ENCODE measurements at places on chromosomes 1 and 21.
A peak's percentile ranks its signal among the peaks of the same experiment; 100 is the strongest.

GRCh38 chr1:39720094-39720999 is 18.3 kb upstream of the PPIE start:
- peak; percentile 58 for DNase-seq

DNA sequence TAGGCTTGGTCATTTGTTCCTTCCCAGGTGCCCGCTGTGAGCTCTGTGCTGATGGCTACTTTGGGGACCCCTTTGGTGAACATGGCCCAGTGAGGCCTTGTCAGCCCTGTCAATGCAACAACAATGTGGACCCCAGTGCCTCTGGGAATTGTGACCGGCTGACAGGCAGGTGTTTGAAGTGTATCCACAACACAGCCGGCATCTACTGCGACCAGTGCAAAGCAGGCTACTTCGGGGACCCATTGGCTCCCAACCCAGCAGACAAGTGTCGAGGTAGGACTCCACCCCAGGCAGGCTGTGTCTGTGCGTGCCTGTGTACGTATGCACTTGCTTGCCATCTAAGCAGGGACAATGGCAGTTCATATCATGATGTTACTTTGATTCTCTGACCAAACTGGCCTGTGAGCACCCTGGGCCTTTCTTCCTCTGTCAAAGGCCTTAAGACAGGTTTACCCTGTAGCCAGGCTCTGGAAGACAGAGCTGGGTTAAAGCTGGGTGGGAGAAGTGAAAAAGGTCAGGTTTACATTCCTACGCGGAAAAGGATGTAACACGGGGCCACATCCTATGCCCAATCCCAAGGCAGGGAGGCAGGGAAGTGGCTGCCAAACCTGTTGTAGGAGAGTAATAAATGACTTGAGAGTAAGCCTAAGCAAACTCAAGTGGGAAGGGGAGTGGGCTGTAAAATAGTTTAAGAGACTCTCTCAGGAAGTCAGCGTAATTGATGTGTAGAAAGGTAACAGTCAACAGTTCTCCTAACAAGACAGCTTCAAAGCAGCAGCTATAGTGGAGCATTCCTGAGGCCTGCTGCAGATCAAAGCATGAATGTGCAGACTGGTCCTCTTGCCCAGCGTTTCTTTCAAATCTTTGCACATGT is 42.5 kb downstream of the LAMC2 start:
- DNase-seq: no peak

DNA sequence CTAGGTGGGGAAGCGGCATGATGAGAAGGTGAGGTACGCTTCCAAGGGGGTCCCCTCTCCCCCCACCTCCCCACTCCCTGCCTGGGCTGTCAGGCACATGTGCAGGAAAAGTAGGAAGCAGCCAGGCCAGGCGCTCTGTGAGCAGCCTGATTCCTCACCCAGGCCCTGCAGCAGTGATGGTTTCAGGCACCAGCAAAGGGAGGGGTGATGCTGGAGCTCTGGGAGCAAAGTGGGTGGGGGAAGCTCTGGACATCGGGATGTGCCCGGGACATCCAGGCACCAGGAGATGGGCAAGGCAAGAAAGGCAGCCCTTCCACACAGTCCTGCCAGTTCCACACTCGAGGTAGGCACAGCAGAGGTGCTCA is 106.1 kb downstream of the CRYAA start:
- DNase-seq: no peak

- DNase-seq: no peak
Observed at GRCh38 chr1:155329980-155330598, 9.4 kb downstream of the RUSC1 start.

GRCh38 chr1:24410750-24411149 is 2.8 kb downstream of the STPG1 start:
- DNase-seq: no peak

GRCh38 chr1:28341591-28341990 is 12.8 kb downstream of the MED18 start:
- DNase-seq: no peak

DNA sequence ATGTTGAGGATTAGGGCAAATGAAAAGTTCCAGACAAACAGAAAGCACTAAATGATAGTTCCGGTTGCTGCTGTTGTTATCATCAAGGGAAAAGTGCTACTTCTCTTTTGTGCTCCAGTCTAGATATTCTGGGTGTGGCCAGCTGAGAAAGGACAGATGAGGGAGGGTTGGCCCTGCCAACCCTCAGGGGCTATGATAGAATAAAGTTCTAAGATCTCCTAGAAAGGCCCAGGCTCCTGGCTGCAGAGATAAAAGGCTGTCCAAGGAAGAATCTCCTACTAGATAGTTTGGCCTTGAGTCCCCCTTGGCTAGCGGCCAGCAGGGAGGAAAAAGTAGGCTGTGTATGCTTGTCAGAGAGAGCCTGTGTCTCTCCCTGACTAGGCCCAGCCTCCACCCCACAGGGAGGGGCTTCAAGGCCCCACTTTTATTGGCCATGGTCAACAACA is 31.5 kb downstream of the RIMS3 start:
- DNase-seq: no peak

- DNase-seq: no peak
Observed at GRCh38 chr1:11806307-11806936, 431 bp downstream of the CLCN6 start.

DNA sequence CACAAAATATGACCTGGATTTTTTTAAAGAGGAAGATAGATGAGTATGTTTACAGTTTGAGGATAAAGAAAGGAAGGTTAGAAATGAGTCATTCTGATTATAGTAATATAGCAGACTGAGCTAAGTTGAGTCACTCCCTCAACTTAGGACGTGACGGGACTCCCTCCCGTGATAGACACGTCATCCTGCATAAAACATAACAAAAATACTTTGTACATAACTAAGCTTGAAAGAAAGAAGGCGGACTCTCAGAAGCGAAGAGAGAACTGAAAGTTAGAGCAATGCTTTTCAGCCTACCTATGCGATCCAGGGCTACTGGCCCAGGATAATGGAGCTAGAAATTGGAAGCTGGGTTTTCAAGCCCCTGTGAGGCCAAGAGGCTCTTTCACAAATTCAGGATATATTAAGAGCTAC is 53.0 kb upstream of the DESI2 start:
- DNase-seq: no peak

DNA sequence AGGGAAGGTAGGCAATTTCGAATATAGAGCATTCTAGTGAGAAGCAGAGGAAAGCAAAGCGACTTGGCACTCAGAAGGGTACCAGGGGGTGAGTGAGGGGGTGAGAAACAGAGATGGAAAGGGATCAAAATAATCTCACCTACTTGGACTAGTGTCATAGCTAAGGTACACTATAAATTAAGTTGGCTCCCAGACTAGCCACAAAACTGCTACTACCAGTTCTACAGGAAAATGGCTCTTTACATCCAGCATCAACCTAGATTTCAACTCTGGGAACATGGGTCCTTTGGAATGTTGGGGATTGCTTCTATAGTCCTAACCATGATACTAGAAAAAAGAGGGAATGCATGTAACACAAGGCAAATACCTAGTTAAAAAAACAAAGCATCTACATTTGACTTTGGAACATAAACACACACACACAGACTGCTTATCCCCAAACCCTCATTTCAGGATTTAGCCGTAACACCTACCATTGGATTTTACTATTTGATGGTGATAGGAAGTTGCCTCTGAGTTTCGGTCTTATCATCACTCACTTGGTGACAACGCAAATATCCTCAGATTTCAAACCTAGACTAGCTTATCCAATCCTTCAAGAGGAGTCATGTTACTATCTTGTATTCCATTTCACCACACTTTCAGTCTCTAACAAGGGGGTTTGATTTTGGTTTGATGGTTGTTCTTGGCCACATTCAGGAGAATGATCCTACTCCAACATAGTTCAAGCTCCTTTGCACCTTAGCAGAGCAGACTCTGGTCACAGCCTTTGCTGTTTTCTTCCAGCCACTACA is 5.6 kb downstream of the ZBTB21 start:
- no peak for DNase-seq

GRCh38 chr1:212244441-212244840 is 40.8 kb upstream of the PPP2R5A start:
- DNase-seq: no peak

DNA sequence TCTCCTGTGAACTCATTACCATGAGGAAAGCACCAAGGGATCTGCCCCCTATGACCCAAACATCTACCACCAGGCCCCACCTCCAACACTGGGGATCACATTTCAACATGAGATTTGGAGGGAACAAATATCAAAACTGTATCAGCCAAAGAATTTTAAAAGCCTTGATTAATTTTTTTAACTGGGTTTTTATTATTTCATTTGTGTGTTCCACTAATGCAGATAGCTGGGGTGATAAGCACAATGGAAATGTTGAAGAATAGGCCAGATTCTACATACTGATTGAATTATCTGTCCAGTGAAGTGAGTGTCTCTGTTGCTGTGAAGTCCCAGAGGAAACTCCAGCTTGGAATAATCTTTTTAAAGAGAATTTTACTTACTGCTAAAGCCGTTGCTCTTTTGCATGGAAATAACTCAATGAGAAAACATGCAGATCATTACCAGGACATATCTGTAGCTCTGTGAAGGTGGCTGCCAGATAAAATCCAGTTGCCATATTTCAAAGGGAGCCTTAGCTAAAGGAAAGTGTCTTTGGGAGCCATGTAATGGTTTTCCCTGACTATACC is 44.4 kb upstream of the DHCR24 start:
- no peak for DNase-seq

GRCh38 chr1:1540090-1540817 is at the start of gene TMEM240:
Gene TMEM240 (minus strand): TSS chr1:1540624. CDS start chr1:1540346, 278 bp downstream.
- peak; percentile 66 for DNase-seq

- DNase-seq: no peak
Observed at GRCh38 chr1:157671895-157672294, 28.7 kb downstream of the FCRL3 start.

- DNase-seq: no peak
Observed at GRCh38 chr1:150015651-150016131, 5.2 kb upstream of the OTUD7B start.
